NCI-H1930 (cell line): ENCODE measurements at places on chromosomes 16 and 17.

DNA sequence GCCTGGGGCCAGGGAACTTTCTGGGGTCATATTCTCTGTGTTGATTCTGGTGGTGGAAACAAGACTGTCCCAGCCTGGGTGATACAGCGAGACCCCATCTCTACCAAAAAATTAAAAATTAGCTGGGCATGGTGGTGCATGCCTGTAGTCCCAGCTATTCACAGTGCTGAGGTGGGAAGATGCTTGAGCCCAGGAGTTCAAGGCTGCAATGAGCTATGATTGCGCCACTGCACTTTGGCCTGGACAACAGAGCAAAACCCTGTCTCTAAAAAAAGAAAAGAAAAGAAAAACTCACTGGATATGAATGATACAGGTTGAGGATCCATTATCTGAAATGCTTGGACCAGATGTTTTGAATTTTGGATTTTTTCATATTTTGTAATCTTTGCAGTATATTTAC lies 13.6 kb downstream of the SCGB1C2 start:
- DNase-seq = no peak

GRCh38 chr17:65028545-65028843 lies 28.0 kb downstream of the GNA13 start:
- no peak for DNase-seq

DNA sequence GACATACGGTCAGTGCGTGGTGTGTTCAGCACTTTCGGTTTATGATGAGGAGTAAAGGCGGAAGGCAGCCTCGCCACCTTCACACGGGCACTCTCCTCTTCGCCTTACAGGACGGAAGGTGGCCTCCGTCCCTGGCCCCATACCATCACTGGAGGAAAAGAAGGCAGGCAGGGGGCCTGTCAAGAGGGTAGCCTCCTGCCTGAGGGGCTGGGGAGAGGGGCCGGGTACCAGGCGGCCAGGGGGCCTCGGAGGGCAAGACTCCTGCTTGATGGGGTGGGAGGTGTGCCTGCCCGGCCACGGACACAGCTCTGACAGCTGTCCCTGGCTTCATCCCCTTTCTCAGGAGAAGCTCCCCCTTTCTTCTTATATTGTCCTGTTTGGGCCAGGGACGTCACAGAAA lies 15.6 kb upstream of the SLC38A8 start:
- DNase-seq = no peak

DNA sequence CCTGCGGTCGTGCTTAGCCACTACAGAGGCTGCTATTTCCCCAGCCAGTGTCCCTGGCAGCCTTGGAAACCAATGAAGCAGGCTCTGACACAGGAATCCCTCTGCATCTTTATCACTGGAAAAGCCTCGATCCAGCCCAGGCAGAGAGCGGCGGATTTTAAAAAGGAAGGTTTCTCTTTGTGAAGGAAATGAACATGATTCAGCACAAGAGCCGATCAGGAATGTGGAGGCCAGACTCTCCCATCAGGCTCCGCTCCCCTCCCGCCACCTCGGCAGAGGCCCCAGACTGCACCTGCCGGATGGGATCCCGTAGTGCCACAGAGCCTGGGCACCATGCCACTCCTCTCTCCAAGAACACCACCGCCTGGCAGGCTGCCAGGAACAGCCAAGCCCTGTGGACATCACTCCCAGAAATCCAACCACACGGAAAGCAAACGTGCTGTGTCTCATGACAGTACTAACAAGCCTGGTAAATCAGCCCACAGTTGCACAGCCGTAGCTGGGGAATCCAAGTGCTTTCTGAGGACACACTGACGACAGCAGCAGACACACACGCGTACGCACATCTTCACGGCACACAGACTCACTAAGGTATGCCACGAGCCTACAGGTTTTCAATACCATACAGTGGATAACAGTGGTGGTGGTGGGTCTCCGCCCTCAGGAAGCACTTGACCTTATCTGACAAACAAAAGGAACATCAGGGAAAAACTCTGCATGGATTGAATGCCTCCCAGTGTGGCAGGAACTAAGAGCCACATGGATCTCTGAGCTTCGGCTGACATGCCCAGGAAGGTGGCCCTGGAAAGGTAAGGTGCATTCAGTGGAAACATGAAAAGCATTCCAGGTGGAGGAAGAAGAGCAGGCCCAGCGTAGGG lies 5.4 kb downstream of the LRRC75A start:
- no peak for DNase-seq

DNA sequence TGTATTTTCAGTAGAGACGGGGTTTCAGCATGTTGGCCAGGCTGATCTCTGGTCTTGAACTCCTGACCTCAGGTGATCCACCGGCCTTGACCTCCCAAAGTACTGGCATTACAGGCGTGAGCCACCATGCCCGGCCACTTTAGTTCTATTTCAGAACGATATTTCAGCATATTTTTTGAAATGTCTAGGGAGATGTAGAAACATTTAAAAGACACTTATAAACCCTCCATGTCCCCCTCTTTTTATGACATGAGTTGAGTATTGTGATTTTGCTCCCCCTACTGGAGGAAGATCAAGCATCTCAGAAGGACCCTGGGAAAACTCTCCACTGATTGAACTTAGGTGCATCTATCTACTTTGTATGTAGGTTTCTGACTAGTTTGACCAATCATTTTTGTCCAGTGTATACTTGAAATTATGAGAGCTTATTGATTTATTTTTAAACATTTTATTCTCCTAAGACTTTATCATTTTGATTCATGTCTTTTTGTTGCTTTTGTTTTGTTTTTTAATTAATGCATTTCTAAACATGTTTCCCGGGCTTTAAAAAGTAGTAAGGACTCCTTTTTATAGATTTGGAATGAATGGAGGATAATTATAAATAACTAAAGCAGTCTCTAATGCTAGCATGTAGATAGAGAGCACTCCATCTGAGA lies 105.1 kb downstream of the CHD9 start:
- peak; percentile 0 for DNase-seq

- no peak for DNase-seq
Measured at GRCh38 chr17:16080366-16080765, 80.7 kb downstream of the TTC19 start.

GRCh38 chr17:31467502-31468256 lies 76.2 kb downstream of the RAB11FIP4 start:
- no peak for DNase-seq

- no peak for DNase-seq
Measured at GRCh38 chr17:40540448-40540847, 24.8 kb downstream of the CCR7 start.

GRCh38 chr17:67509390-67510287 lies 132.6 kb downstream of the PITPNC1 start:
- DNase-seq = no peak

DNA sequence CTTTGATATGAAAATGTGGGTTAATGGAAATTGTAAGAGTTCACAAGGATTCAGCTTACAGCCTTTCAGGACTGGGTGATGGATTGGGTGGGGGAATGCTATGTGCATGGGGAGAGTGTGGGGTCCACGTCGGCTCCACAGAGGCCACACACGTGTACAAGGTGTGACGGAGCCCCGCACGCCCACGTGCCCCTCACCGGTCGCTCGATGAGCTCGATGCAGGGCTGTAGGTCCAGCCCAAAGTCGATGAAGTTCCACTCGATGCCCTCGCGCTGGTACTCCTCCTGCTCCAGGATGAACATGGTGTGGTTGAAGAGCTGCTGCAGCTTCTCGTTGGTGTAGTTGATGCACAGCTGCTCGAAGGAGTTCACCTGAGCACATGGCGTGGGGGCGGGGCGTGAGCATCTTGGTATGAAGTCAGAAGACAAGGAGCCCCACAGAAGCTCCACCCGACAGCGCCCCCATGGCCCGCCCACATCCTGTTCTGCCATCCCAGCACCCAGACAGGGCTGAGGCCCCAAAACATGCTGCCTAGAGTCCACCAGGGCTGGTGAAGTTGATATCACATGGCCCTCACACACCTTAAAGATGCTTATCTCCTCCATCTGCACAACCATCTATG lies 99.1 kb downstream of the MYH11 start:
- DNase-seq = no peak

DNA sequence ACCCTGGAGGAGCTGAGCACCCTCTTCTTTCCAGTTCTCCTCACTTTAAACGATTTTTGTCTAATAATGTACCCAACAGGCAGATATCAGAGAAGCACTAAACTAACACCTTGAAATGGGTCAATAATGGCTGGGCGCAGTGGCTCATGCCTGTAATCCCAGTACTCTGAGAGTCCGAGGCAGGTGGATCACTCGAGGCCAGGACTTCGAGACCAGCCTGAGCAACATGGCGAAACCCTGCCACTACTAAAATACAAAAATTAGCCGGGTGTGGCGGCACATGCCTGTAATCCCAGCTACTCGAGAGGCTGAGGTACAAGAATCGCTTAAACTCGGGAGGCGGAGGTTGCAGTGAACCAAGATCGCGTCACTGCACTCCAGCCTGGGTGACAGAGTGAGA lies 57.4 kb downstream of the ZFHX3 start:
- DNase-seq = no peak

GRCh38 chr16:79712276-79712675 lies 111.7 kb upstream of the MAF start:
- DNase-seq = no peak

DNA sequence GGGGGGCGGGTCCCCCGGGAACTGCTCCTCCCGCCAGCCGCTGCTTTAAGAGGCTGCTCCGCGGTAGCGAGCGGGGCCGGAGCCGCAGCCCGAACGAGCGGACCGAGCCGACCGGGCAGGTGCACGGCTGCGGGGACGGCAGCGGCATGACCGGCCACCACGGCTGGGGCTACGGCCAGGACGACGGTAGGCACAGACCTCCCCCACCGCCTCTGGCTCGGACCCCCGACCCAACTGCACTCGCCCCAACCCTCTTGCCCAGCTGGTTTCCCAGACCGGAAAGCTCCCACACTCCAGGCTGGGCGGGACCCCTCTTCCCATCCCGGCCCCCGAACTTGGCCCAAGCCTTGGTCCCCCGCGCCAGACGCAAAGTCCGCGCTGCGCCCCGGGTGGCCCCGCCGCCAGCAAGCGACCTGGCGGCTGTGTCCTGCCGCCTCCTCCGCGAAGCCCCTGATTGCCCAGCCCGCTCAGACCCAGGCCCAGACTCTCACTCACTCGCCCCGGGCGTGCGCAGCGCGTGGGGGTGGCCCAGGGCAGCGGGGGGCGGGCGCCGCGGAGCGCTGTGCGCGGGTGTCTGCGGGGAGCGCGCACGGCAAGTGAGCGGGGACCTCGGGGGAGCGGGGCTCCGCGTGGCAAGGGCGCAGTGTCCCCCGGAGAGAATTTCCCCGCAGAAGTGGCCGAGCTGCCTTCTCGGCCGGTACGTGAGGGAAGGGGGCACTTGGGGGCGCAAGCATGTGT lies at the start of gene CA7:
Gene CA7 (plus strand): TSS at position 73 of the 738 bp plus-strand sequence. CDS start 74 bp downstream, at position 147.
- no peak for DNase-seq

- DNase-seq = no peak
Measured at GRCh38 chr17:67053438-67054000, 9.2 kb downstream of the CACNG1 start.

DNA sequence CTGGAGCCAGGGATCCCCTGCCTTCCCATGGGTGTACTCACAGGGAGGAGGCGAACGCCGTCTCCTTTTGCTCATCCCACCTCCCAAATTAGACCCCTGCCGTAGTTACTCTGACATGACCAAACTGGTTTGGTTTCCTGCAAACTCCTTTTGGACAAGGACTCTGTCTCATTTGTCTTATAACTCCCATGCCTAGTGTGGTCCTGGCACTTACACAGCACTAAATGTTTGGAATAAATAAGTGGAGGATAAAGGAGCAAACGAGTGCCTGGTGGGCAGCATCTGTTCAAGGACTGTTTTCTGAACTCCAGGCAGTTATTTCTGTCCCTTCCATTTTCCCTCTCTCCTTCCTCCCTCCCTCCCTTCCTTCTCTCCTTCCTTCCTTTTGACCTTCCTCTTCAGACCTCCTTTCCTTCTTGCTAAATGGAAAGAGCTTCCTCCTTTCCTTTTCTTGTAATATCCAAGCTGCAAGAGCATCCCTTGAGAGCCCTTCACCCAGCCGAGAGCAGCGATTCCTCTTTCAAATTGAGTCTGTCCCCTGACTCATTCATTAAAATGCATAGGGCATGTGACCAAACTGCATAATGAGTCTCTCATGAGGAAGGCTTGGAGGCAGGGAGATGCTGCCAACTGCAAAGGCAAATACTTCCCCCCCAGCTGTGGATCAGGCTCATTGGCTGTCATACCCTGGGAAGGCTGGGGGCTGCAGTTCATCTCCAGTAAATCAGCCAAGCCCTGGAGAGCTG lies 36.8 kb downstream of the CHD9 start:
- no peak for DNase-seq

- no peak for DNase-seq
Measured at GRCh38 chr16:30779596-30779995, 7.4 kb downstream of the ZNF629 start.

DNA sequence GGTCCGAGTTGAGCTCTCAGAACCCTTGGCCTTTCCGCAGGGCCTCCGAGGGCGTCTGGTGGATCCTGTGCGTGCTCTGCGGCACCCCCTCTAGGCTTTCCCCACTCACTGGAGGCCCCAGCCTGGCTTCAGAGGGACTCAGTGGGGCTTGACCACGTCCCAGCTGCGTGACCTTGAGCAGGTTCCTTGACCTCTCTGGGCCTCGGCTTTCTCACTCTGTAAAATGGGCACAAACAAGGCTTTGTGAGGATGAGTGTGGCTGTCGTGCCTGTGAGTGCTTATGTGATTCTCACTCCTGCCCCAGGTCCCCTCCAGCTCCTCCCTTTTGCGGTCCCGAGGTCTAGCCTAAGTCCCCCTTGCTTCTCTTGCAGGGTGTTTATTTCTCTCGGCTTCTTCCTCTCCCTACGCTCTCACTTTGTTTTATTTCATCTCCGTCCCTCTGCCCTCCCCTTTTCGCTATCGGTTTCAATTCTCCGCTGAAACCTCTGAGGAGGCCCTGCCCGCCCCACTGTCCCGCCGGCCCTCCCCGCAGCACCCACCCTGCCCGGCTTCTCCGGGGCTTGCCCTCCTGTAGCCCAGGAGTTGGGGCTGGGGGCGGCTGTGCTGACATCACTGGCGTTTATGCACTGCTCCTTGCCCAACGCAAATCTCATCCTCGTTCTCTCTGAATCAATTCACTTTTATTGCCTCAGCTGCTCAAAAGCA lies 82.3 kb upstream of the CBX4 start:
- no peak for DNase-seq

DNA sequence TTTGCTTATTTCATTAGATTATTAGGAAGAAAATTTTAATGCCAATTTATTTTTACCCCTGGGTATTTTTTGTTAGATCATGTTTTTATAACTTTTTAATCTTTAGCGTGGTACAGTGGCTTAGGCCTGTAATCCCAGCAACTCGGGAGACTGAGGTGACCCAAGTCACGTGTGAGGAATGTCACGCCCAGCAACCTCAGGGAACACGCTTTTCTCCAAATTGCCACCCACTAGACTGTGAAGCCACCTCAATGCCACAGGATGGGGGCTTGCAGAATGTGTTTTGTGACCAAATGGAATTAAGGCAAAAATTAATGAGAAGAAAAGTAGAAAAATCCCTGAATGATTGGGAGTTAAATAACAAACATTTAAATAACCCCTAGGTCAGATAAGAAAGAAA lies 141.8 kb downstream of the LAT start:
- DNase-seq = no peak

- DNase-seq = no peak
Measured at GRCh38 chr17:49899191-49899485, 51.3 kb upstream of the TAC4 start.
